ENCODE measurements at places on chromosomes 6 and 20.
A peak's percentile ranks its signal among the peaks of the same experiment; 100 is the strongest.

DNA sequence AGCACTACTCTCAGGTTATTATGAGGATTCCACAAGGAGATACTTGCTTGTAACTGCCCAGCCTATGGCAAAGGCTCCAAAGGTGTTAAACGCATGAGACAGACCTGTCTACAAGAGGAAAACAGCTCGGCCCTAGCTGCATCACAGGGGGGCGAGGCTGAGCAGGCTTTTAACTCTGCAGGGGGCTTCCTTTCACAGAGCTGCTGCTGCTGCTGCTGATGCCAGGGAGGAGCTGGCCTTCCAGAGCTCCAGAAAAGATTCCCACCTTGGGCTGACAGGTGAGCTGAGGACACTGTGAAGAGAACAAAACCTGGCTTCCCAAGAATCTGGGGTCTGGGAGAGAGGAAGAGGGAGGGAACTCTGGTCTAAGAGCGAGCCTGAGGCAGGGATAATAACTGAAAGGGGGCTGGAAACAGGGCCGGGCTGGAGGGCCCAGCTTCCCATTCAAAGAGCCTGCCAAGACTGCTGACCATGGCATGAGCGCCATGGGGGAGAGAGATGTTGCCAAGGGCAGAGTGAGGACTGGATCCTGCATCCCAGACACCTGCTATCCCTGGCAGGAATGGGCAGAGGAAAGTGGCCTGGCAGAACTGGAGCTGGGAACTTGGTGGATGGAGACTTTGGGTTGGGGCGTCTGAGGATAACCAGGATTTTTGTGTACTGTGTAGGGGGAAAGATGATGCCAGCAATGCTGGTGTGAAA is 211.1 kb upstream of the LRFN2 start:
- no peak for DNase-seq

DNA sequence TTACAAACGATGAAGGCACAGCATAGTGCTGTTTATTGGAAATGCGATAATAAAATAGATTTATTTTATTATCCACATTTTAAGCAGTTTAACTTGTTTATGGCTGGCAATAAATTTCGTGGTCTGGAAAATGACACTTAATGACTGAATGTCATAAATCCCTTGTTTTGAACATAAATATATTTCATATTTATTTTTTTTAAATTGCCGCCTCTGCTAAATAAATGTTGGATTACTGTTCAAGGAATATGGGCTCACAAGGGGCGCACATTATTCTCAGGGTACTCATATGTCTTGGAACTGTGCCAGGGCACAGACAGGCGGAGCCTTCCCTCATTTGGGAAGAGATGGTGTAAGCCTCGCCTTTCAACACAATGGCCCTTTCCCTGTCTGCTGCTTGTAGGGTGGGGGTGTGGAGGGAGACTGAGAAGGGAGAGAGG is 134.3 kb downstream of the PXDC1 start:
- DNase-seq, result no peak

- DNase-seq, result no peak
Measured at GRCh38 chr20:43389839-43390626, 67.7 kb upstream of the SRSF6 start.

- DNase-seq, result peak; percentile 81
Measured at GRCh38 chr6:109332748-109333147, 49.5 kb downstream of the CD164 start.

DNA sequence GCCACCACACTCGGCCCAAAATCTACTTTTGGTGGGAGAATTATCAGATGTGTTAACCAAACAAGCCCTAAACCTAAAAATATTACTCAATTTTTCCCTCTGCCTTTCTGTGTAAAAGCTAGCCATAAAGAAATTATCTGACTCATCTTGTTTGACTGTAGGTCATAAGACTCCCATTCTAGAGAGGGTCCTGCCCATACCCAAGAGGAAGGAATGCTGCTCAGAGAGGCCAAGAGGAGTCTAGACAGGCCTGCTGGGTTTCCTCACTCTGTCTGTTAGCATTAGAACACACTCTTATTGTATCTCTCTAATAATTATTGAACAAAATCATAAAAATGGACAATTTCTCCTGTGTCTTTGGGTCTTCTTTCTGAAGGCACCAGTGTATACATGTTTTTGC is 26.1 kb downstream of the C6orf141 start:
- no peak for DNase-seq

- no peak for DNase-seq
Measured at GRCh38 chr6:134585517-134585873, 267.6 kb upstream of the SGK1 start.

DNA sequence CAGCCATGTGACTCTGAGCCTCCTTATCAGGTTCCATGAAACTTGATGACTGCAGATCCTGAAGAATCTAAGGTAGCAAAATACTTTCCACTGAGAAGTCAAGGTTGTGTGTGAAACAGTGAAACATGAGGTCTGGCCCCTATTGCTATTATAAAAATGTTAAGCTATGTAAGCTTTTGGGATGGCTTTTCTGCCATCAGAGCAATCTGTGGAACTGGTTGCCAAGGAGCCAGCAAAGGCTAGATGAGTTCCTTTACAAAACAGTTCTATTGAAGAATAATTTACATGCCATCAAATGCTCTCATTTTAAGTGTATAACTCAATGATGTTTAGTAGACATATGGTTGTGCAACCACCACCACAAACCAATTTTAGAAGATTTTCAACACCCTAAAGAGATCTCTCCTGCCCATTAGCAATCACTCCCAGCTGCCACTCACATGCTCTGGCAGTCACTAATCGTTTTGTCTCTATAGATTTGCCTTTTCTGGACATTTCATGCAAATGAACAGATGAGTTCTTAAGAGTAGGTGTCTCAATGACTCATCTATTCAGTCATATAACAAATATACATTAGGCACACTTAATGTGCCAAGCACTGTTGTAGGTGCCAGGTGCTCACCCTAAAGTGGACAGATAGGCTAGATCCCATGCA is 19.9 kb upstream of the MEP1A start:
- DNase-seq, result peak; percentile 85
